ENCODE measurements at places on chromosomes 12 and 14. TPM values are rescaled to one million over a fixed set of nuclear protein-coding genes. Genes with fewer than 3 reads are reported as not detected.

Gene RAB15
- 4.8 TPM for total RNA-seq

Gene SLC10A1
- total RNA-seq, result not detected

Gene PRKD1
- not detected for total RNA-seq

Gene PTHLH
- total RNA-seq, result 0.19 TPM

Gene TMPRSS12
- total RNA-seq, result not detected

Gene RNASE11
- total RNA-seq, result not detected

Gene OVCH1
- total RNA-seq, result not detected

Gene CHGA
- not detected for total RNA-seq

Gene MANSC4
- not detected for total RNA-seq

Gene VRTN
- total RNA-seq, result not detected

Gene RPL36AL
- 247 TPM for total RNA-seq

Gene SSTR1
- total RNA-seq, result not detected

Gene BCL2L14
- 0.53 TPM for total RNA-seq

Gene PTPN6
- 436 TPM for total RNA-seq

Gene ARHGAP9
- 133 TPM for total RNA-seq

Gene LRR1
- total RNA-seq, result 48.8 TPM

Gene SPIC
- total RNA-seq, result not detected

Gene CEP128
- 19.7 TPM for total RNA-seq

Gene TC2N
- total RNA-seq, result 18.5 TPM

Gene LRP1-AS
- total RNA-seq, result not detected

Gene C12orf75
- 63.7 TPM for total RNA-seq
